Activated gamma-delta T cell (primary cell): ENCODE measurements at places on chromosomes 3 and 15.

DNA sequence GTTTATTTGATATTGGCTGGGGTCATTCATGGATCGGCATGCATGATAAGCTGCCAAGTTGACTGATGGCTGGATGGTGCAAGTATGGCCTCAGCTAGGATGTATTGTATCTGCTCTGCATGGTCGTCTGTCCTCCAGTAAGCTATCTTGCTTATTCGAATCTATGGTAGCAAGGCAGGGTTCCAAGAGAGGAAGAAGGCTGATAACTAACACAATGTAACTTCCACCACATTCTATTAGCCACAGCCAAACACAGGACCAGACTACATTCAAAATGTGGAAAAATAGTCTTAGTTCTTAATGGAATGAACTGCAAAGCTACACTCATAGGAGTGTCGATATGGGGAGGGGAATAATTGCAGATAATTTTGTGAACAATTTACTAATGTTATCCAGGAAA is 175.2 kb downstream of the ARPP21 start:
- DNase-seq: no peak

DNA sequence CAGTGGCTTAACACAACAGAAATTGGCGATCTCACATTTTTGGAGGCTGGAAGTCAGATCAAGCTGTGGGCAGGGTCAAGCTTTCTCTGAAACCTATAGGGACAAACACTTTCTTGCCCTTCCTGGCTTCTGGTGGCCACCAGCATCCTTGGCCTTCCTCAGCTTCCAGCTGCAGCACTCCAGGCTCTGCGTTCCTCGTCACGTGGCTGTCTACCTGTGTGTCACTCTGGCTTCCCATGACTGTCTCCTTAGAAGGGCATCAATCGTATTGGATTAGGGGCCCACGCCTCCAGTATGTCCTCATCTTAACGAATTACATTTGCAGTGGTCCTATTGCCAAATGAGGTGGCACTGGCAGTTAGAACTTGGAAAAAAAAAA is 25.8 kb downstream of the DNASE1L3 start:
- DNase-seq: no peak

- no peak for DNase-seq
Observed at GRCh38 chr3:149395107-149396089, 17.9 kb upstream of the TM4SF1 start.

DNA sequence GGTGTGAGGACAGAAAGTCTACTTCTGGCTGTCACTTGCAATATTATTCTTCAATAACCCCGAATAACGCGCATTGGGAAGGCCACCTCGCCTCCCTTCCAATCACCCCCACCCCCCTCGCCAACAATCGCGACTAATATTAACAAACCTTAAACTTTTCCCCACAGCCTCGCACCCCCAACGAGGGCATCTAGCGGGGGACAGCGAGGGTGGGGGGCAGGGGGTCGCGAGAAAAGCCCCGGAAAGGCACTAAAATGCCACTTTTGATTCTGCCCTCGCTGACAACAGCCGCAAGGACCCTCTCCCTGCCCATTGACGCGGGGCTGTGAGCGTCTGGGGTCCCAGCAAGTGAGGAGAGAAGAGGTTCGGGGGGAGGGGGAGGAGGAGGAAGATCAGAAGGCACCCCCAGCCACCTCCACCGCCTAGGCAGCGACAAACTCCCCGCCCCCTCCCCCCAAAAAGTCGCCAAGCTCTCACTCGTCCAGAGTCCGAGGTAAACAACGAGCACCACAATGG is 868 bp downstream of the SATB1 start:
- no peak for DNase-seq
